Esophagus muscularis mucosa (tissue), 4 donors: ENCODE measurements at places on chromosomes 6 and 20. TPM values are rescaled to one million over a fixed set of nuclear protein-coding genes. Genes with fewer than 3 reads are reported as not detected.

DNA sequence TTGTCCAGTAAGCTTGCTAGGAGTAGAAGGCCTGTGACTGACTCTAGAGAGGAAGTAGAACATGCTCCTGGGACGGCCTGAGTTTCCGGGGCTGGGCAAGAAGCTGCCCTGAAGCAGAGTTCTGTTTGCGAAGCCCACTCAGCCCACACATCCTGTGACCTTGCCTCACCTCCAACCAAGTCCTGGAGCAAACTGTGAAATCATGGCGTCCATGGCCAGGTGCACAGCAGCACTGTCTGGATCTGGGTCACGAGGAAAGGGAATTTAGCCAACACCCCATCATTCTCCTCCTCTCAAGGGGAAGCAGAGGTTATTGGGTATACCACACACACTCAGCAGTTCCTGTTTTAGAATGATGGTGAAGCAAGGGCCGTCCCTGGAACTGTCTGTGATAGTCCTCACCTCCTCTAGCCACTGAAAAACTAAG lies 87.5 kb downstream of the CRYBG1 start:
- no peak overlapping the region for H3K4me3 ChIP-seq
- DNase-seq, result no peak
- H3K4me1 ChIP-seq, result no peaks in the 10 kb centered on the region
- H3K36me3 ChIP-seq, result no peaks in the 10 kb centered on the region
- no peak overlapping the region for H3K27ac ChIP-seq

DNA sequence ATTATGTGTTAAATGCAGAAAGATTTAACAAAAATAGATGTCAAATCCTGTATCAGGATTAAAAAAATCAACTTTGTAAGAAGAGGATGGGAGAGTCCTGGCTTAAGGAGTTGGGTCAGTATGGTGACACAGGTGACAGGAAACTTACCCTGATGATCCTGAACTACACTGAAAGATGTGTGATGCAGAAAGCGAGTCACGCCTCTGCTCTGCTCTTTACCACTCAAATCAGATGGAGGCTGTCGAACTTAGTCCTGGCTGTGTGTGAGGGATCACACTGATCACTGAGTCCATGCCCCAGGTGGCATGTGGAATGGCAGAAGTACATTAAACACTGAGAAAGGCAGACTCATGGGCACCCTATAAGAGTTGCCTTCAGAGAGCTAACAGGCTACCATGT lies 92.9 kb downstream of the GJA10 start:
- no peaks in the 10 kb centered on the region for H3K36me3 ChIP-seq
- H3K27me3 ChIP-seq, result no peaks in the 10 kb centered on the region
- H3K27ac ChIP-seq, result no peak overlapping the region
- H3K4me3 ChIP-seq, result no peak overlapping the region
- H3K4me1 ChIP-seq, result peaks cover 30% of the 10 kb centered on the region

DNA sequence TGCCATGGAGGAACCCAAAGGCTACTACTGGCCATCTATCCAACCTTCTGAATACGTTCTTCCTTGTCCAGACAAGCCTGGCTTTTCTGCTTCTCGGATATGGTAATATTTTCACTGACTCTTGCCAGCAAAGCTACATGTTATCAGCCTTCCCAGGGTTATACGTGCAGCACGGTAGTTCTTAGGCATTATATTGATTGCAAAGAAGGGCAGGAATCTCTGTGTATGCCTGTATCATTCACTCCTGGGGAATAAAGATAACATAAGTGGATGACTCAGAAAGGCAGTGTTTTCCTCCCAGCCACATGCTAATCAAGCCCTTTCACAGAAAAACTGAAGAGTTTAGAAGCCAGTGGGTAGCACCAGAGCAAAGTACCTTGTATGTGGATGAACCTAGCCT lies 98.7 kb downstream of the ADGRG6 start:
- no peak overlapping the region for H3K27ac ChIP-seq
- no peak for DNase-seq
- no peak overlapping the region for H3K4me3 ChIP-seq
- no peaks in the 10 kb centered on the region for H3K4me1 ChIP-seq
- H3K36me3 ChIP-seq, result no peaks in the 10 kb centered on the region
- H3K27me3 ChIP-seq, result no peaks in the 10 kb centered on the region

DNA sequence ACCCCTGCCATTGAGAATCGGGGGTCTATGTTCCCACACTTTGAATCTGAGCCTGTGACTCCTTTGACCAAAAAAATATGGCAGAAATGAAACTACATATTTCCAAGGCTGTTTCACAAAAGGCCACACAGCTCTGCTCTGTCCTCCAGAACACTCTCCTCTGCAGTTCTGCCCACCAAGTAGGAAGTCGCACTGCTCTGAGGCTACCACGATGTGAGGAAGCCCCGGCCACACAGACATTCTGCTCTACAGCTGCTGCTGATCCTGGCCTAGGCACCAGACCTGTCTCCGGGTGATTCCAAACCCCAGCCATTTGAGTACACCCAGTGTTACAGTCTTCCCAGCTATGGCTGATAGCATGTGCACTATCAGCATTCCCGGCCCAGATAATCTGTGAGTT lies 85.1 kb downstream of the LYRM4 start:
- H3K27me3 ChIP-seq, result no peaks in the 10 kb centered on the region
- DNase-seq, result no peak
- H3K36me3 ChIP-seq, result no peaks in the 10 kb centered on the region
- no peak overlapping the region for H3K27ac ChIP-seq

CPXM1 gene
- total RNA-seq, result 1.3 TPM

ID1 gene
- total RNA-seq, result 199 TPM

DNA sequence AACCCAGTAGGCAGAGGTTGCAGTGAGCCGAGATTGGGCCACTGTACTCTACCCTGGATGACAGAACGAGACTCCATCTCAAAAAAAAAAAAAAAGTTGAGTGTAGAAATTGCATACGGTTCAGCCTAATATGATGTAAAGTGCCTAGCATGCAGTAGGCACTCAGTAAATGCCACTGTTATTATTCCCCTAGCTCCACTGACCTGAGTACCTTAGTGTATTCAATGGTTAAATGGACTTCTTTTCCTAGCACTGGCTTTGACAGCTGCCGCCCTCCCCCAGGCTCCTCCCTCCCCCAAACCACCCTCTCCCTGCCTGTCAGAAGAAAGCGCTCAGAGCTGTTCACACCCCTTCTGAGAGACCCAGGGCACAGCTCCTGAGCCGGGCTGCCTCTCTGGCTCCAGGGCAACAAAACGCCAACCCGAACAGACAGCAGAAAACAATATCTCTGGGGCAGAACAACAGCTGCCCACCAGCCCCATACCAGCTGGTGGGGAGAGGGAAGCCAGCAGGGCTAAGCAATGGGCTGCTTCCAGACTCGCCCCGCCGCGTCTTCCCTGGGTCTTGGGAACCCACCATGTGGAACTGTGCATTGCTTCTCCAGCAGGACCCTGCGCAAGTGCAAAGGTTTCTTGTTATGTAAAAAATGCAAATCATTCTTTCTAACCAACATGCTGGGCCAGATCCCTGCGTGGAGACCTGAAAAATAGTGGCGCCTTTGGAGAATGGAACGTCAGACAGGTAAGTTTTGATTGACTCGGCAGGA lies 4.5 kb downstream of the CPNE5 start:
- no peak for DNase-seq
- no peak overlapping the region for H3K4me3 ChIP-seq
- H3K36me3 ChIP-seq, result no peaks in the 10 kb centered on the region
- H3K27me3 ChIP-seq, result no peaks in the 10 kb centered on the region
- H3K27ac ChIP-seq, result no peak overlapping the region
- H3K4me1 ChIP-seq, result peaks cover 24% of the 10 kb centered on the region

DNA sequence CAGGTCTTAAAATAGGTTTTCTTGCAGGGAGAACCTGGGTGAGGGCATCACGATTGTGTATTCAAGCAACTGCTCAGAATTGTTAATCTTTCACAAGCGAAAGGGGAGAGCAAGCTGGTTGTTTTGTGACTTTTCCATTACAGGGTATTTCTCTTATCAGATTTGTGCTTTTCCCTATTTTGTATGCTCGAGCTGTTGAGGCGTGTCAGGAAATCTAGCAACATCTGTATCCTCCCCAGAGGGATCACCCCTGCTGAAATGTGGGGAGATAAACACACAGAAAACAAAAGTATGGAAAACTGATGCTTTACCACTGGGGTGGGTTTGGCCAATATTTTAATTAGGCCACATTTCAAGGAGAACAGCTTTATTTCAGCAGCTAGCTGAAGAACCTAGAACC lies 187.0 kb downstream of the DTNBP1 start:
- peak overlapping the region; percentile 28 for H3K27ac ChIP-seq
- no peak for DNase-seq
- H3K36me3 ChIP-seq, result no peaks in the 10 kb centered on the region
- peaks cover 62% of the 10 kb centered on the region for H3K4me1 ChIP-seq

LY6G6C gene
- not detected for total RNA-seq

PHF10 gene
- 64.6 TPM for total RNA-seq
